Activated CD4-positive, alpha-beta T cell treated with anti-CD3 and anti-CD28 coated beads, Interleukin-2, amount 50 U/mL, for 1 hour (primary cell): ENCODE measurements at places on chromosomes 3 and 15.
A peak's percentile ranks its signal among the peaks of the same experiment; 100 is the strongest.

GRCh38 chr15:100867433-100867832, 12.2 kb upstream of the ALDH1A3 start:
- no peak for DNase-seq

- peak; percentile 18 for DNase-seq
Observed at GRCh38 chr3:108489776-108490175, 20.6 kb downstream of the MYH15 start.

DNA sequence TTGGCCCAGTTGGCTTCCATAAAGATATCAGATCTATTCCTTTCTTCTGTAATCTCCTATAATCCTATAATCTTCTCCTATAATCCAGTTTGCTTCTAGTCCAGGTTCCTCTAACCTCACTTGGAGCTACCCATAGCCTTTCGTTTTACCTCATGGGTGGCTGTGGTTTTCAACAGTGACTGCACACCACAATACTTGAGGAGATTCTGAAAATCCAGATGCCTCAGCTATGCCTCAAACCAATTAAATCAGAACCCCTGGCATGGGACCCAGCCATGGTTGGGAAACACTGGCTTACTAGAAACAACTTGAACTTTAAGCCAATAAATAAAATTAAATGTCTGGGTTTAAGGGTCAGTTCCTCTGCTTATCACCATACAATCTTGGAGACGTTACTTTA, 86.1 kb upstream of the NTRK3 start:
- no peak for DNase-seq

- DNase-seq: no peak
Observed at GRCh38 chr3:27637346-27637995, 84.7 kb downstream of the EOMES start.

DNA sequence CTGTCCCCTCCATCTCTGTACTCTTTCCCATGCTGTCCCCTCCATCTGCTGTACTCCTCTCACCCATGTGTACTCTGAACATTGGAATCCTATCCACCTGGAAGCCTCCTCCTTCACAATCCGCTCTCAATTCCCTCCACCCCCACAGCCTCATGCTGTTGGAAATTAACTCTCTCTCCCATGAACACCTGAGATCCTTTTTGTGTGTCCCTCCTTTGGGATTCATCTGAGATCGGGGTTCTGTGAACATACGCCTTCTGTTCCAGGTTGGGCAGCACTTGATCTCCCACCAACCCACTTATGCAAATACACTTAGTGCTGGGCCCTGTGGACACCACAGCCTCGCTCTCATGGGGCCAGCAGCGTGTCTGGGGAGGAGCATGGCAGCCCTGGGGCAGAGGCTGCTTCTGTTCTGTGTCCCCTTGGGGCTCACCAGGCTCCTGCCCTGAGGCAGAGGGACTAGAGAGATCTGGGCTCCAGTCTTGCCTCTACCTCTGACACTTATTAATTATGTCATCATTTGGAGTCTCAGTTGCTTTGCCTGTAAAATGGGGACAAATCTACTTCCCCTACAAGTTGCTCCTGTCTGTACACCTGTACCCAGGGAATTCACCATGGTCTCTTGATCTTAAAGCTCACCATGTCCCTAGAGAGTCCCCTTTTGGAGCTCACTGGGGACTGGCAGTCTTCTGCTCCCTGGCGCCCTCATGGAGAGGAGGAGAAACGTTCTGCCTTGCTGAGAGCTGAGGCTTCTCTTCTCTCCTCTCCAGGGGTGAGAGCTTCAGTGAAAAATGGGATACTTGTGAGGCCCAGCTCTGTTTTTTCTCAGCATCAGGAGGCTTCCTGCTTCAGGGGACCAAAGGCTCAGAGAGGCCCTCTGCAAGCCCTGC, 42.7 kb downstream of the ITGA11 start:
- no peak for DNase-seq

DNA sequence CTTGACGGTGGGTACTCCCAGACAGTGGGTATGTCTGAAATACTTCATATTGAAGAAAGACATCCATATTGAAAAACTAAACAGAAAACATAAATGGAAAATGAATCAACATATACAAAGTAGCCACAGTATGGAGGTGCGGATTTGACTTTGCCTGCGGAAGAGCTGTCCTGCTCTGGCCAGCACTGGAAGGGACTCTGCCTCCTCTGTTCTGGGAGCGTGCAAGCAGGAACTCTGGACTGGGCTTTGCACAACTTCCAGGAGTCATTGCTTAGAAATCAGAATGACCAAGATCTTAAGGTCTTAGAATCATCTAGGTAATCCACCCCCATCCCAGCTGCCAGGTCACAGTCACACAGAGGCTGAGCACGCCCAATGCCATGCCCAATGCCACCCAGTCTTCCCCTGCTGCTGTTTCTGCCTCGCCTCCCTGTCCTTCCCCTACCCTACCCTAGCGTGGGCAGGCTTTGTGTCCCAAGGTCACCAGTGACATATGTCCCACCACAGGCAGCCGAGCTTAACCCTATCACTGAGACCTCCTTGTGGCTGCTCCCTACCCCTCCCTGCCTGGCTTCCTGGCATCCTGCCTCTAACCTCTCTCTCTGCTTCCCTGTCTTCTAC, 36.3 kb downstream of the CDC25A start:
- DNase-seq: no peak

DNA sequence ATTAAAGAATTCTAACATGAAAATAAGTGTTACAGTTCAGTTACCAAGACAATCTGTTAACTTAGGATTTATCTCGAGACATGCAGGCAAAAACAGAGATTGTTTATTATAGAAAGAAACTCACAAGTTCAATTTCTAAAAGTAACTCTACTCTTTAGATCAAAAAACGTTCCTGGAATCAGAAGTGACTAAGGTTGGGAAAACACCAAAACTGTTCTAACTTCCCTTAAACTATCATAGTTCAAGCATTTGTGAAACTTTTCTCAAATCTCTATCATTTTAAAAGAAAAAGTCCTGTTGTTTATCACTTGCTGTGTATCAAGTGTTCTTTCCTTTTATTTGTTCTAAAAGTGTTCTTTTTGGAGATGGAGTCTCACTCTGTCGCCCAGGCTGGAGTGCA, 8.7 kb downstream of the WDR82 start:
- DNase-seq: no peak

DNA sequence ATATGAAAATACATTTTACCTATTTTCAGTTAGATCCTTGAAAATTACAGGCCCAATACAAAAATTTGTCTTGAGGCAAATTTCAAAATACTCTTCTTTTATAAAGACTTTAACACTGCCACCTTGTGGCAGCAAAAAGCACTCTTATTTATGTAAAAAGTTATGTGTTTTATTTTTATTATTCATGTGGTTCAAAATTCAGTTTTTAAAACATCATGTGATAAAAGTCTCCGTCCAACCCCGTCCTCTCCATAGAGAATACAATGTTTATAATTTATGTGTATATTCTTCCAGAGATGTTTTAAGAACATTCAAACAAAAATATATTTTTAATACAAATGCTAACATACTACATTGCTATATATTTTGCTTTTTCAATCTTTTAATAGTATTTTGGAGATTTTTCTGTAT, 36.9 kb upstream of the TRIM59 start:
- DNase-seq: no peak

DNA sequence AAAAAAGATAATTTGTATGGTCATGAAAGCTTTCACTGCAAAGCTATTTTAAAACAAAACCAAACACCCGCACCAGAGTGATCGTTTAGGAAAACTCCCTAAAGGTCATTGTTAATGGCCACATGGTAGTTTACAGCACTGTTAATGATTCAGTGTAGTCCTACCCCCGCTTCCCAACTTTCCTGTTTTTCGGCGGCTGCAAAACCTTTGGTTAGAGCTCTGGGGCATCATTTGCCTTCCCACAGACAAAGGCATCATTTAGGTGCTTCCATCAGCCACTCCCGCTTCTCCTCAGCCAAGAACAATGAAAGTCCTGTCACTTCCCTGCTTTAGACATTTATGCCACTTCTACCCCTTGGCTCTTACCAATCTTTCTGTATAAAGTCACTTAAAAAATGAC, 10.6 kb downstream of the MELTF start:
- no peak for DNase-seq

- no peak for DNase-seq
Observed at GRCh38 chr15:77139312-77139711, 68.4 kb upstream of the TSPAN3 start.

GRCh38 chr15:26421065-26421464, 351.8 kb downstream of the GABRB3 start:
- DNase-seq: no peak
